ENCODE measurements at places on chromosomes 4 and X.

- ATAC-seq, result no peak
These were observed 241.8 kb downstream of the GALNTL6 start for GRCh38 chr4:172055046-172055445.

- ATAC-seq, result no peak
These were observed 572.4 kb upstream of the GALNT7 start for GRCh38 chr4:172596206-172596605.

- no peak for ATAC-seq
These were observed 108.2 kb upstream of the MAGEE2 start for GRCh38 chrX:75893281-75893680.

GRCh38 chr4:177185151-177185550 lies 124.5 kb upstream of the NEIL3 start:
- no peak for ATAC-seq

GRCh38 chr4:113539408-113539807 lies 222.1 kb downstream of the CAMK2D start:
- no peak for ATAC-seq

DNA sequence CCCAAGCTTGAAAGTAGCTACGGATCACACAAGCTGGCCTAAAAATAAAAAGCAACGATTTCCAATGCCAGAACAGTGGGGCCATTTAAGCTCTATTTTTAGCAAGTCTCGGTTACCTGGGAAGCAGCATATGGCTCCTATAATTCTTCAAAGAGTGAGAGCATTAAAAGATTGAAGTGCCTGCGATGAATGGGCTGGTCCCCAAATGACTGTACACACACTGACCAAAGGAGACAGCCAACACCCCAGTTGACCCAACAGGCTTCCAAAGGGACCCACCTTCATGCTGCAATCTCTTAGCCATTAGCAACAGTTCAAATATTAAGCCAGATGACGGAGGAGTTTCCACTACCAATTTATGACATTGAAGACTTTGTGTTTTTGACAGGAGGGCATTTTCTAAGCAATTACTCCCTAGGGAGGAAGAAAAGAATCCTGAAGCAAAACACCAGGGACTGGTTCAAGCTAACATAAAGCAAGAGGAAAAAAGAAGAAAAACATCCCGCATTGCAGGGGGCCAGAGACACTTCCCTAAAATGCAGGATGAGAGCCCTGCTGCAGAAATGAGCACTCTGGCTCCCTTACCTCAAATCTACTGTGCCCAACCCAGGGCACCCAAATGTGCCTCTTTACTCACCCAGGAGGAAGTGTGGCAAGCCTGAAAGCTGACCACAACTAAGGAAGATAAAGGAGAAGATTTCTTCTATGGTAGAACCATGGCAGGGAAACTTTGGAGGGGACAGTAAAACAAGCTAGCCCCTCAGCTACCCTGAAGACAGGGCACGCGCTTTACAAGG lies 21.6 kb downstream of the SH3KBP1 start:
- ATAC-seq, result peak; percentile 49

- ATAC-seq, result no peak
These were observed 141.5 kb upstream of the SMAD1 start for GRCh38 chr4:145340071-145340675.

GRCh38 chrX:16924631-16925480 lies 21.6 kb upstream of the REPS2 start:
- no peak for ATAC-seq

DNA sequence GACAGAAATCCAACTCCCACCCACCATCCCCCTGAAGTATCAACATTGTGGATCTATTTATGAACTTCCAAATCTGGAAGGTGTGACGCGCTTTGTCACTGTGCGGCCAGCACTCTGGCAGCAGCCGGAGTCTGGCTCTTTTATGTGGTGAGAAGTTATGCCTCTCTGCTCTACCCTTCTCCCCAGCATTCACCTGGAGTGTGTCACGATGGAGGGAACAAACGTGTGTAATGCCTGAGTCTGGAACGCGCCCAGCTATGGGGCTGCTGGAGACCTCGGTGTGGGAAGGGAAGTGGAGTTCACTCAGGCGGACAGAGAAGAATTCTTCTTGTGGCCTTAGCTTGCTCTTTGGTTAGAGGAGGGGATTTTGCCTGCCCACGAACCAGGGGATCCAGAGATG lies 222.1 kb upstream of the RPL34 start:
- ATAC-seq, result no peak

DNA sequence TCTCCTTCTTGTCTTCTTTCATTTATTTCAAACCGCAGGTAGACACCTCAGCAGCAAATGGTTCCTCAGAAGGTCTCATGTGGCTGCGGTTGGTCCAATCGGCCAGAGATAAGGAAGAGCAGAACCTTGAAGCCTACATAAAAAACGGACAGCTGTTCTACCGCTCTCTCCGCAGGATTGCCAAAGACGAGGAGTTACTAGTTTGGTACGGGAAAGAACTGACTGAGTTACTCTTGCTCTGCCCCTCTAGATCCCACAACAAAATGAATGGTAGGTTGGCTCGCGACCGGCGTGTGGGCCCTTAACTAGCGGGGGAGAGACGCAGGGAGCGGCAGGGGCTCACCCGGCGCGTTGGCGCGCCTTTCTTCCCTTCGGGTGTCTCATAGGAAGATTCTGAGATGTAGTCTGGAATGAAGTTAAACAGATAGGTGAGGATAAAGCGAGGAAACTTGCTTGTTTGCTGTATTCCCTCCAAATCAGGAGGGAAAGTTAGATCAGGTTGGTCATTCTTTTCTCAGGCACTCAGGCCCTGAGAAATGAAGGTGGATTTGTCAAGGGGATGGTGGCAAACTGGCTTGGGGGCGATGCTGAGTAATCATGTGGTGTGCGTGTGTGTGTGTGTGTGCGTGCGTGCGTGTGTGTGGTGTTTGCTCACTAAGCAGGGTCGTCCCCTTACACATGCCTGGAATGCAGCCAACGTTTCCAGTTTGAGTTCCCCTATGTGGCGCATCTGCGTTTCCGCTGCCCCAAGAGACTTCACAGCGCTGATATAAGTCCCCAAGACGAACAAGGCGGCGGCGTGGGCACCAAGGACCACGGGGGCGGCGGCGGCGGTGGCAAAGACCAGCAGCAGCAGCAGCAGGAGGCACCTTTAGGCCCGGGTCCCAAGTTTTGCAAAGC lies 4.2 kb downstream of the PRDM8 start:
- ATAC-seq, result peak; percentile 5

DNA sequence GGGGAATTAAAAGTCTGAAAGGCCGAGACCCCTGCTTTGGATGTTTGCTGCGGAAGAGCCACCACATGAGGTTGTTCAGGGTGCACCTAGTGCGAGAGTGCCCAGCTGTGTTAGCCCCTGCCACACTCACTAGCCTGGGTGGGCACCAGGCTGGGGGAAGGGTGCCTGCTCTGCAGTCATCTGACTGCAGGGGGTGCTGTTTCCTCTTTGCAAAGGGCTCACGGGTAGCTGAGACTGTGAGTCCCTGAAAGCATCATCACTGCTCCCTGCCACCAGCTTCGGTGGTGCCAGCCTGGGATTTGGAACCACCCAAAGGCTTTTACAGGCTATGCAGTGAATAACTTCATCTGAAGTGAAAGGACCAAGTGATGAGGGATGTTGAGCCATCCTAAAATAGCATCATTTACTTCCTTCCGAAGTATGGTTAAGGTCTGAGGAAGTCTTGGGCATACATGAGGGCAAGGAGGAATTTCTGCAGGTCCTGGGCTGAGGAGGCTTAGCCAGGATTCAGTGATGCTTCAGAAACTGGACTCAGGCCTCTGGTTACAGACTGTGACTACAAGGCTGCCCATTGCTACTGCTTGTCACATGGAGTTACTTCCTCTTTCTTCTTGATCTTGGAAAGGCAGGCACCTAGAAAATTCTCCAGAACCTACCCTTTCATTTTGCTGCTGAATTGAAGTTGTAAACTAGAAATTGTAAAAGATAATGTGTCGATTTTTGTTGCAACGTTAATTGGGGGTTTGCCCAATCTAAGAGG lies 293.2 kb upstream of the PRPS2 start:
- no peak for ATAC-seq

GRCh38 chr4:54971474-54971950 lies 153.9 kb downstream of the KDR start:
- ATAC-seq, result peak; percentile 61

GRCh38 chr4:68342134-68342533 lies 7.8 kb downstream of the YTHDC1 start:
- ATAC-seq, result peak; percentile 46

- ATAC-seq, result no peak
These were observed 49.1 kb downstream of the ABLIM2 start for GRCh38 chr4:8109406-8110065.

DNA sequence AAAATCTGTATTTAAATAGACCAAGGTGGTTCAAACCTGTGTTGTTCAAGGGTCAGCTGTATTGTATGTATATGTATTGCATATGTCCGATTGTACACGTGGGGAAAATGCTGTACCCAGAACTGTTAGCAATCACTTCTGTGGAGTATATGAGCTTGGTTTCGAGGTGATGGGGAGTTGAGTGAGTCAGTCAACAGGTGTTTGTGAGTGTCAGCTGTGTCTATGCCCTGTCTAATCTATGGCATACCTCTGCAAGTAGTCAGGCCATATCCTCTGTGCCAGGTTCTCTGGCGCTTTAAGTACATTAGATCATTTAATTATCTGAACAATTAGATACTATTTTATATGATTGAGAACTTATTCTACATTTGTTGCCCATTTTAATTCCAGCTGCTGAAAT lies 7.4 kb downstream of the ZRSR2 start:
- ATAC-seq, result no peak

DNA sequence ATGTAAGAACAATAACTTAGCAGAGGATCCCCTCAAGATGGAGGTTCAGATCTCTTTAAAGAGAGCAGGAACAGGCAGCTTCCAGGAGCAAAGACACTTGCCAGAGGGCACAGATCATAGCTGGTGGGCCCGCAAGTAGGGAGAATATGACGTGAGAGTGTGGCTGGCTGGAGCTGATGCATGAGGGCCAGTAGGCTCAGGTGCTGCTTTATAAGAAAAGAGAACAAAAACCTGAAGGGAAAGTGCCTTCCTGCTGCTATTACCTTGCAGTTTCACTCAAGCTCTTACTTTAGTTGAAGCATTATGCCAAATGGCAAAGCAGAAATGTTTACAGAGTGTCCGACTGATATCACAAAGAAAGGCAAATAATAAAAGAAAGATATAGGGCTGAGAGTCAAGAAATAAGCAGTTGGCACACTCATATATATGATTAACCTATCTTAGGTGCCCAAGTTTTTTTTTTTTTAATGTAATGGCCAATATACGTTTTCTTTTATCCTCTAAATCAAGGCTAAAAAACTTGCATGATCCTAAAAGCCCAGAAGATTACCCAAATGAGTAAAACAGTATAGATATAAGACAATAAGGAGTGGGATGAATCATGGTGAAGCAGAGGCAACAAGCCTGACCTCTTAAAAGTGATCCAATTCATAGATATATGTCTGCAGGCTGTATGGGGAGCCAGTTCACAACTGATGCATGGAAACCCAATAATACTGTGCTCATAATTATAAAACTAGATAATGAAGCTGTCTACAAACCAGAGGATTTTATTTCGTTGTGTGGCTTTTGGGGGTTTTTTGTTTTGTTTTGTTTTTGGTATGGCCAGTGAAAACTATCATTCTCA lies 12.6 kb downstream of the NR0B1 start:
- ATAC-seq, result no peak

DNA sequence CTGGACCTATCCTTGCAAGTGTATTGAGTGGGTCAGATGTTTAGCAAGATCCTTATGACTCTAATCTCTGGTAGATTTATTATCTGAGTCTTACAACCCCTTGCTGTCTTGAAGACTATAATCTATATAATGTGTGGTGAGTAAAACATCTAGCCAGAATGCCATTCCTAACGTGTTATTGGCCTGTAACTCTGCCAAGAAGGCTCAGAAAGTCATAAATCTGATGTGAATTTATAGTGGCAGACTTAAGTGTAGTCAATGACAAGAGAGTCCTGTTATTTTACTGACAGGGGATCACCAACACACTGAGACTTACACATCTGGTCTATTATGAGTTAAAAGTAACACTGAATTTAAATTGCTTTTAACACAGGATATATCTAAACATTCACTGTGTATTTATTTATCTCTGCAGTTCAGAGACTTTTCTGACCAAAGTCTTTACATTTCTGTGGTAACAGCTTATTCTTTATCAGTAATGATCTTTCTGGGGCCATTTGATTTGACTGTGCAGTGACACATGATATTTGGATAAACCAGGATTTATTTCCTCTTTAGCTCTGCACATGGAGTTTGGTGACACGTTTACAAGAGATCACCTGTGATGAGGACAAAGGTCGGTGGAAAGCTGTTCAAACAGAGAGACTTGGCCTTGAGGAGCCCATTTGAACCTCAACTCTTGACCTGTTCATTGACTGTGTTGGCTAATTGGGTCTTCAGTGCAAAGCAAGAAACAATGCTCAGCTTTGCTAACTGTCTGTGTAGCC lies 415.8 kb downstream of the STIM2 start:
- no peak for ATAC-seq

DNA sequence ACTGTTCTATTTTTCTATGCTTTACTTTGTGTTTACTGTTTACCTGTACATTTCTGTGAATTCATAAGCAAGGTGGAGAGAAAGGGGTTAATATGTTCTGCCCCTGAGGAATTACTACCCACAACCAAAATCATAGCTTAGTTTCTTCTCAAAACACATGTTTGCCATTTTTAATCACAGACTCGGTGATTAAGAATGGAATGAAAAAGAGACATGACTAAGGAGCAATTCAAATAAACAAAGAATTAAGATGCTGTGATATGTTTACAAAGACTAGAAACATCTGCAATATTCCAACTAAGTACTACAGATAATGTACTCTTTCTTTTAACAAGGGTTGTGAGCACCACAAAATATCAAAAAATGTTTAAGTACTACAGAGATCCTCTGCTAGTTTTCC lies 11.7 kb upstream of the FAT4 start:
- ATAC-seq, result no peak

DNA sequence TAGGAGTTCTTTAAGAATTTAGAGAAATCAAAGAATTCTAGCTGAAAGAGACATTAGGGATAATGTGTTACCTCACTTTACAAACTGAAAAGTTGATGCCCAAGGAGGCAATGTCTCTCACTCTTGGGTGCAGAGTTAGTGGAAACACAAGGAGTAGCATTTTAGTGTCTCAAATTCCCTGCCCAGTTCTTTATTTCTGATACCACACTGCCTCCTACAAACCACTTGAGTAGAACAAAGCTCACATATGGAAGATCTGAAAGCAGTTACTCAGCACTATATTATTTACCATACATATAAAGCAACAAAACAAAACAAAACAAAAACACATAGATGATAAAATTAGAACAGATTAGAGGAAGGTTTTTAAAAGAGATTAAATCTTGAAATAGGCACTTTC lies 124.2 kb downstream of the REELD1 start:
- no peak for ATAC-seq

All from gastroesophageal sphincter (tissue), 4 donors.